ENCODE measurements at places on chromosomes 1 and 21.

DNA sequence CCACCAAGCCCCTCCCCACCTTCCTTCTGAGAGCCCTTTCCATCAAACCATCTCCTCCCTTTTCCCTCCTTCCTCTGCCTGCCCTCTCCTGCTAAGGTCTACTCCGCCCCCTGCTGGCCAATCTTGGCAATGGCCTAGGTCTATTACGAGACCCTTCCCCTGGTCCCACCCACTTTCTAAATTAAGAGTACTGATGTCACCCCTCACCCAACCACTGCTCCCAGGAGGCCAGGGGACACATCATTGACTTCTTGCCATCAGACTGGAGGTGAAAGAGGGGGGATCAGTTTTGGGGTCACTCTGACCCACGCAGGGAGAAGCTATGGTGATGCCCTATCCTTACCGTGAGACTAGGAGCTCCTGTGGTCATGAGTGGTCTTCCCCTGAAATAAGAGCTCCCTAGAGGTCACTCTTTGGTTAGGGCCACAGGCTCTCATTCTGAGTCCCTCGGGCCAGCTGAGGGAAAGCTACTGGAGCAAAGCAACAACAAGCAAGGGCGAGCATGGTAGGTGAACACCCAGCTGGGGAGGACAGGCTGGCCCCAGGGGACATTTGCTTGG, 34.6 kb upstream of the S100A7 start:
- DNase-seq: peak; percentile 90

- no peak for DNase-seq
These were observed 99.0 kb upstream of the KAZN start for GRCh38 chr1:14499312-14500040.

DNA sequence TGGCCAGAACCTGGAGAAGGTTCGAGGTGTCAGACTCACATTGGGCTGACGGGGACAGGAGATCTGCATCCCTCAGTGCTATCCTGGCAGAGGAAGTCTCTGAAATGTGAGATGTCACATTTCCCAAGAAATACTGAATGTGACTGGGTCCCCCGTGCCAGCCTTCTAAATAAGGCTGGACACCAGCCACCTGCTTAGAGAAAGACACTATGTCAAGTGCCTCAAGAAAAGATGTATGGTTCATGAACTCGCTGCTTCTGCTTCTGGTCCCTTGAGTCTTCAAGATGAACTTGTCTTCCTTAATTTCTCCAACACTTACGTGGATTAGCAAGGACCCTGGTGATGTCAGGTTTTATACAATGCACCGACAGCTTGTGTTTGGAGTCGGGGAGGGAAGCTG, 42.1 kb upstream of the FHAD1 start:
- no peak for DNase-seq

- DNase-seq: peak; percentile 53
These were observed 6.1 kb downstream of the NPL start for GRCh38 chr1:182795563-182796228.

DNA sequence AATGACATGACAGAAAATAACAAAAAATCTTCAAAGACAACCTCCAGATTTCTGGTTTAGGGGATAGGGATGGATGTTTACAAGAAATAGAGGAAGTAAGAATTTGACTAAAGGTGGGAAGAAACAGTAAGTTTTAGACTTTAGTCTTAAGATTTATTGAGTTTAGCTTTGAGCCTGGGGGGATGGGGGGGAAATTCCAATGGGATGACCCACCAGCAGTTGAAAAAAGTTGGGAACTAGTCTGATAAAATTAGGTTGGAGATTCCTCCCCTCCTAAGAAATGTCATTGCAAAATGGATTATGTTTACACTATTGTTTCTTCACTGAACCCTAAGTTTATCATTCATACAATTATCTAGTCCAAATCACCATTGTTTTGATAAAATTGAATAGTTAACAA, 28.4 kb downstream of the WDR26 start:
- DNase-seq: no peak

DNA sequence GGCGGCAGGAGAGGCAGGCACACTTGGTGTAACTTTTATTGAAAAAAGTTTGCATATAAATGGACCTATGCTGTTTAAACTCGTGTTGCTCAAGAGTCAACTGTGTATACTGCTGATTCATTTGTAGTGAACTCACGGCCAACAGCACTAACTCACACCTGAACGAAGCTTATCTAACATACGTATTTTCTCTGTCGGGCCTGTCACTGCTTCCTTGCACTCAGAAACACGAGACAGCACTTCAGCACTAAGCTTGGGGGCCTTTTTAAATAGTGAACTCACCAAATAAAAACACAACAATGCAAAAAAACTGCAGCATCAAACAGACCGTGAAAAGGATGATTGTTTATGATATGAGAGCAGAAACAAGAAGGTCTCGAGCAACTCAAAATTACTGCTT, 58.9 kb upstream of the NEK2 start:
- no peak for DNase-seq

- no peak for DNase-seq
These were observed 20.0 kb downstream of the RIPPLY3 start for GRCh38 chr21:37026499-37026898.

DNA sequence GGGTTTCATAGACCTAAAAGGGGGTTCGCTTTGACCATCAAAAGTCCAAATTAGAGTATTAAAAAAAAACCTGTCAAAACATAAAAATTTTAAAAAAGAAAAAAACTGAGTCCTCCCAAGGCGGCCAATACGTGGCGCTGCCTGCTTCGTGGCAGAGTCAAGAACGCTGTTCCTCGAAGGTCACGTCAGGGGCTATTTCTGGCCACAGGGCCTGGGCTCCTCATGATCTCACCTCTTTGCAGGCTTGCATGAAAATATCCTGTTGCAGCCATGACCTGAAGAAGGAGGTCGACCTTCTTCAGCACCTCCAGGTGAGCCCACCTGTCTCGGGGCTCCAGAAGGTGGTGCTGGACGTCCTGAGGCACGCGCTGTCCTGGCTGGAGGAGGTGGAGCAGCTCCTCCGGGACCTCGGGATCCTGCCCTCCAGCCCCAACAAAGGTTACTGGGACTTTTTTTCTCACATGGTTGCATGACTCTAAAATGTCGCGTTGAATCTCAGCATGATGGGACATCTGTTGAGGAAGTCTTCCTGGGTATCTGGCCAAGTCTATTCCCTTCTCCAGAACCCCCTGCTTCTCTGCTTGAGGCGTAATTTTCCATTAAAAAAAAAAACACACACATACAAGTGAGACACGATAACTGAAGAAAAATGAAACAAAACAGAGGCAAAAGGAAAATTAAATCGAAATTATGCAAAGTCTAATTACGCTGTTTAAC, 80.4 kb upstream of the EFHD2 start:
- DNase-seq: peak; percentile 34

DNA sequence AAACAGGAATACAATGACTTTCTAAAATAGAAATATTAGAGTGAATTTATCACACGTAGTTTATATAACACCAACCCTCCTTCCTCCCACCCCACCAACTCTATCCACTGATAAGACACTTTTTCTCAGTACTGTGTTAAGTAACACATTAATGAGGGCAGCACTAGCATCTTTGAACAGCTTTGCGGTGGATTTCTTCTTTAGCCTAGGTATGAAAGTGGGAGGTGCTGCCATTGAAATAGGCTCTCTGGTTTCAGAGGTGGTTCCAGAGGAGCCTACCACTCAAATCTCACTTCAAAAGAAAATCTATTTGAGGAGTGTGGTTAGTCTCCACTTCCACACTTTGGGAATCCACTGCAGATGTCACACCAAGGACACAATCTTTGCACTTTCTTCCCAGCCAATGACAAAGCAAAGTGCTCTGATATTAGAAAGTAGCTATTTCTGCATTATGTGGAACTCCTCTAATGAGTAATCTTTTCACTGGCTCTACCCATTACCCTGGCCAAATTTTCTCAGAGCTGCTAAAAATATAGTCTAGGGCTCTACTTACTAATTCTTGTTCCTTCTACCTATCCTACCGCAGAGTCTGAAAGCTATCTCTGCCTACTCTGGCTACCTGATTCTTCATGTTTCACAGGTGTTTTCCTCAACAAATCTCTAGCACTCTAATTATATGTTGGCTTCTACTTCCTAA, 1667.8 kb downstream of the MRPL39 start:
- no peak for DNase-seq

DNA sequence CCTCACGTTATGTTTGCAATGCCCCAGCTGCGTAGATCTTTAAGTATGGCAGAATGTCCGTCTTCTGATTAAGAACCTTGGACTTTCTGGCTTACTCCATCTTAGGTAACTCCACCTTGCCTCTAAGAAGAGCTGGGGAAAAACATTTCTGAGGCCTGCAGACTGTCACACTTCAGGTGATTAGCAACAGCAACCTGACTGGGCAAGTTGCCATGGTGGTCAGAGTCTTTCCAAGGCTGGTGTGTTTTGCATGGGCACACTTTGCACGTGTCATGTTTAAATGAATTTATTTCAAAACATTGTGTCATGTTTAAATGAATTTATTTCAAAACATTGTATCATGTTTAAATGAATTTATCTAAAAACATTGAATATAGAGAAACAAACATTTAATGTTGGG, 811 bp downstream of the KPRP start:
- no peak for DNase-seq

GRCh38 chr1:77037038-77037437, 169.8 kb downstream of the ST6GALNAC5 start:
- no peak for DNase-seq

DNA sequence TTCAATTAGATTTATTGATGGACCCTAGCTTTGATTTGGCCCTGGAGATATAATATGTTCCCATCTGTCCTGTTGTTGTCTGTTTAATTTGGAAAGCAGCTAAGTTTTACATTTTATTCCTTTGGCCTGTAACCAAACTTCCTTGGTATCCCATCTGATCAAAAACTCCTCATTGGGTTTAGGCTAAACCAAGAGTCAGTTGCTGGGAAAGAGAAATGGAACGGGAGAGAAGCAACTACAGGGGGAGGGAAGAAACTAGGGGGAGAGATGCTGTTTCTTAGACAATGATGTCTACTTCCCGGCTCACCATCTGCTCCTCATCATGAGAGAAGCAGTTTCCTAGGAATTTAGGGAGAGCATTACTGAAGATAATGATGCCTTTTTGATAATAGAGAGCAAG, 141.8 kb downstream of the SYT2 start:
- no peak for DNase-seq

- no peak for DNase-seq
These were observed 282.7 kb upstream of the ADGRL2 start for GRCh38 chr1:81517987-81518386.

DNA sequence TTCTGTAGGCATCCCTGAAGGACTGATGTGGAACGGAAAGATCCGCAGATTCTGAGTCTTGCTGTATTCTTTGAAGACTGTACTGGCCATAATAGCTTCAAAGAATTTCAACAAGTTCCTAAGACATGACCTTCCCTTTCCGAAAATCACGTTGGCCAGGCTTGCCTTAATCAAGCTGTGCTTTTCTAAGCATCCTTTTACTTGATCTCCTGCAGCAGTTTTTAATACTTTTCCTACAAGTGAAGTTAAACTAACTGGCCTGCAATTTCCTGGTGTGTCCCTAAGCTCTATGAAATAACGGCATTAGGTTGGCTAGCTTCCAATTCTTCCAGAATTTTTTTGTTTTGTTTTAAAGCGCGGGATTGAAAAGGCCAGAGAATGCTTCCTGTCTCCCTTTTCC, 40.3 kb downstream of the SPAG17 start:
- DNase-seq: no peak

DNA sequence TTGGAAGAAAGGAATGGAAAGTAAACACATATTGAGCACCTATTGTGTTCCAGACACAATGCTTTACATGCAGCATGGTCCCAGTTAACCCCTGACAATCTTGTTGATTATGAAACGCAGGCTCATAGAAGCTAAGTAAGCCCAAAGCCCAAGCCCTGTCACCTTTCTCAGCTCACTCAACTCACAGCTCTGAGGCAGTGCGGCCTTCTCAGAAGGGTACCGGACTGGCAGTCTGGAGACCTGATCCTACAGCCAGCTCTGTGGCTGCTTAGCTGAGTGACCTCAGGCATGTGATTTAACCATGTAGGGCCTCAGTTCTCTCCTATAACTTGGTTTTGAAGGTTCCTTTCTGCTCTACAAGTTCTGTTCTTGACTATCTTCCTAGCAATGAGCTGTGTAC, 464 bp upstream of the RNASEL start:
- DNase-seq: peak; percentile 47

- no peak for DNase-seq
These were observed 18.8 kb upstream of the PWP2 start for GRCh38 chr21:44088401-44088780.

- no peak for DNase-seq
These were observed 5.6 kb downstream of the CA6 start for GRCh38 chr1:8951231-8951630.

GRCh38 chr1:154386643-154387352, 18.3 kb upstream of the IL6R start:
- DNase-seq: peak; percentile 44

GRCh38 chr1:245750261-245750660, 595.5 kb downstream of the KIF26B start:
- no peak for DNase-seq

DNA sequence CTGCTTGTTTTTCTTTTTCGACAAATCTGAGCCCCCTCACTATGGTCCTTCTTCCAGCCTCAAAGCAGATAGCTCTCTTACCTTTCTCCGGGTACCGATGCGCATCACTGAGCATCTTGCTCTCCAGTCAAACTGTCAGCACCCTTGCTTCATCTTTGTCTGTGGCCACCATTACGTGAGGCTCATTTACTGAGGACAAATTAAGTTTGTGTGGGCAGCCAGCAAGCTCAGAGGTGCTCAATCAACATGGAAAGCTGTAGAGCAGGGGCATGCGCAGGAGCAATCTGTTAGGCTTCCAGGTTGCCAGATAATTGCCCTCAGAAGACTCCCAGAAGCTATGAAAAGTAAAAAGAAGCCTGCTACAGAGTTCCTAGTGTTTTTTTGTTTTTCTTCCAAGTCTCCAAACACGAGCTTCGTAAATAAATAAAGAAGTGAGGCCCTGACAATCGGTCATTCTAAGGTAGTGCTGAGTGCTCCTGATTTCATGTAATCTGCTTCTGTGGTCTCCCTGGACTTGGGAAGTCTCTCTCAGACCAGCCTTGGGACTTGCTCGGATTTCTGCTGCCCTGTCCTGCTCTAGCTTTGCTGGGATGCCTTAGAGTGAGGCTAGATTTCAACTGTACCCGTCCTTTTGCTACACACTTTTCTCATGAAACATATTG, 1.8 kb downstream of the C1orf53 start:
- DNase-seq: peak; percentile 37

DNA sequence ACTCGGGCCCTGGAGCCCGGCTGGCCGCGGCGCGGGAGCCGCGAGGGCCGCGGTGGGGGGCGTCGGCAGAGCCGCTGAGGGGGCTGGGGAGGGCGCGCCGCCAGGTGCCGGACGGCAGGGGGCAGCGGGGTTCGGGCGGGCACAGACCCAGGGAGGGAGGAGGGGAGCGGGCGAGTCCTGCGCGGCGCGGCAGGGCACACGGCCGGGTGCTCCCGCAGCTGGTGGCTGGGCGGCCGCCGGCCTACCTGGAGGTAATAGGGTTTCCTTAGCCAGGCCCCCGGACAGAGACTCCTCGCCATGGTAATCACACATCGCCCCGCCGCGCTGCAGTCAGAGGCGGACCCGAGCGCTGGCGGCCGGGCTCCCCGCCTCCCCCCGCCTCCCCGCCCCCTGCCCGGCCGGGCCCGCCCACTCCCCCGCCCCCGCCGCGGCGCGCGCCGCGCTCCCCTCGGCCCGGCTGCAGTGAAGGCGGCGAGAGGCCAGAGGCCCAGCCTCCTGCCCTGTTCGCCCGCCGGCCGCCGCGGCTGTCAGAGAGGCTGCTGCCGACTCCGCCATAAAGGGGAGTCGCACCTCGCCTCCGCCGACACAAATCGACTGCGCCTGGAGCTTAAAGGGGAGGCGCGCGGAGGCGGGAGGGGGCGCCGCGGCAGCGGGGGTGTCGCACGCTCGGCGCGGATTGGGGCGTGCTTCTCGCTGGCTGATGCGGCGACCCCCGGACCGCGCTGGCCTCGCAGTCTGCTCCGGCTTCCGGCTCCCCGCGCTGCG, at the start of gene DIPK1A:
Gene DIPK1A (minus strand): TSS at position 332 of the 765 bp plus-strand sequence. CDS start 33 bp downstream, at position 299.
- DNase-seq: peak; percentile 73
